ENCODE measurements at places on chromosomes 5 and 9.

DNA sequence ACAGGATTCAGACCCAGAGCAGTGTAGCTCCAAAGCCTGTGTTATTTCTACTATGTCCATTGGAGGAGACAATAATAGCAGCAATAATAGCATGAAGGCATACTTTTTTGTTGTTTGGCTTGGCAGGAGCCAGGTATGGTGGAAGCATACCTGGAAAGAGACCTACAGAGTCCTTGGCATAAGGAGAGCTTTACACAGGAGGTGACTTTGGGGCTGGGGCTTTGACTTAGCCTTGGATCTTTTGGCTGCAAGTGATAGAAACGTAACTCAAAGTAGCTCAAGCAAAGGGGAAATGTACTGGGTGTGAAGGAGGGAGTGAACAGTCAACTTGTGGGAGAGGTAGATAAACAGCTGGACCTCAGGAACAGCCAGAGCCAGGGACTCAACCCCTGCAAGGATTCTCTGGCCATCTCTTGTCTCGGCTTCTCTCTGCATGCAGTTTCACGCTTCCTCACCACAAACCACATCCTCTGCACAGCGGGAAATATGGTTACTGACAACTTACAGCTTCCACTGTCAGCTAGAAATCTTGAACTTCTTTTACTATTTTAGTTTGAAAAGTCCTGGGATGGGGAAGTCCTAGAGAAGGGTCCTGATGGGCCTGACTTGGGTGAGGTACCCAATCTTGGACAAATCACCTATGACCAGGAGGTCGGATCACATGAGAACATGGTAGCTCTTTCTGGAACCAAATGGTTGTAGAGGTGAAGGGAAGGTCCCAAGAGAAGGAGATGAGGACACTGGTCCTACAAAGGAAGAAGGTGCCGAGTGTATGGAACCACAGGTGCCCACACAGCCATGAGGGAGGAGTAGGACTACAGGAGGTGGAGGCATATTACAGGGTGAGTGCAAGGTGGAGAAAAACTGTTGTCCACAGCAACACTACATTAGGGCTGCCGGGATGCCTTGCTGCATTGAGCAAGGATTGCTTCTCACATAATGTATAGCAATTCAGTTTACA, 47.0 kb upstream of the TGFBR1 start:
- peak; percentile 70 for DNase-seq

DNA sequence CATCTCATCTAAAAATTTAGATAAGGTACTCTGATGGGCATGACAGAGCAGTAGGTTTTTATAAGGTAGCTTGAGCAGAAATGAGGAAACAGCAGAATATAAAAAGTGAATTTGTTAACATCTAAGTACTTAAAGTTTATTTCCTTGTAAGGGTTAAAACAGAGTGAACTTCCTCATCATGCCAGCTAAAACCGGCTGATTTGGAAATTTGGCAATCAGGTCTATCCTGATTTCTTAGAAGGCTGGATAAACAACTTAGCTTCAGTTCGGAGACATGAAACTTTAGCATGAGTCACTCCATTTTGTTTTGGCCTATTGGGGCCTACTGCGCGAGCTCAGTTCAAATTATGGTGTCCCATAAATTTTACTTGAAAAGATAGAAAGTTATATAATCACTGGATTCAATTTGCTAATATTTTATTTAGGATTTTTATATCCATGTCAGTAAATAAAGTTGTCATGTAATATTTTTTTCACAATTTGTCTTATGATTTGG, 241.6 kb upstream of the RORB start:
- DNase-seq: no peak

DNA sequence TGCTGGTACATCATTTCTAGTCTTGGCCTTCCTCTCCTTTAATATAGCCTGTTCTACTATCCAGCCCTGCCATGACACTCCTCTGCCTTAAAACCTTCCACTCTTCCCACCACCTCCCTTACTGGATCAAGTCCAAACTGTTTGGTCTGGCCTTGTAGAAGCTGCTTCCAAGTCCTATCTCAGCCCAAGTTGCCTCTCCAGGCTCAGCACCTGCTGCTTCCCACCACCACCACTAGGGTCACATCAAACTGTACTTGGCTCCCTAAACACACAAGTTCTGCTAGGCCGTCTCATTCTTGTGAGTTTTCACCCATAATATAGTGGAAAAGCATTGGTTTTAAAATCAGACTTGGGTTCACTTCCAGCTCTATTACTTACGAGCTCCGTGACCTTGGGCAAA, 1.4 kb downstream of the NDUFA8 start:
- peak; percentile 6 for DNase-seq

DNA sequence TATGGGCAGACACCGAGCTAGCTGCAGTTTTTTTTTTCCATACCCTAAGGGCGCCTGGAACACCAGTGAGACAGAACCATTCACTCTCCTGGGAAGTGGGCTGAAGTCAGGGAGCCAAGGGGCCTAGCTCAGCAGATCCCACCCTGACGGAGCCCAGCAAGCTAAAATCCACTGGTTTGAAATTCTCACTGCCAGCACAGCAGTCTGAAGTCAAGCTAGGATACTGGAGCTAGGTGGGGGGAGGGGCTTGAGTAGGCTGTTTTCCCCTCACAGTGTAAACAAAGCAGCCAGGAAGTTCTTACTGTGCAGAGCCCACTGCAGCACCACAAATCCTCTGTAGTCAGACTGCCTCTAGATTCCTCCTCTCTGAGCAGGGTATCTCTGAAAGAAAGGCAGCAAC, 151.7 kb upstream of the HCN1 start:
- DNase-seq: no peak

DNA sequence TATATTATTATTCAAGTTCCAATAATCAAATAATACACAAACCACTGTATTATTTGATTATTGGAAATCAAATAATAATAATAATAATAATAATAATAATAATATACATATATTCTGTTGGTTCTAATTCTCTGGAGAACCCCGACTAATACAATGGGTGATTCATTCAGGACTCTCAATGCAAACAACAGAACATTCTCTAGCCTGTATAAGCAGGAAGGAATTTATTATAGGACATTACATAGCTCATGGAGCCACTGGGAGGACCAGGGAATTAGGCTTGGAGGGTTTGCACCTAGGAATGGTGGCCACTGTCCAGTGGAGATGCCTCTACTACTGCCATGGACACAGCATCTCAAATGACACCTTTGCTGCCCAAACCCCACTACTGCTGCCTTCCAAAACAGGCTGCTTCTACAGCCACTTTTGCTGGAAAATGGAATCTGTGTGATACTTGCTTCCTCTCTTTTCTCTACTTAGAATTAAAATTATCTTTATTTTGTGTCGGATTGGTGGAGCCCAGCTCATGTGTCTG, 25.9 kb downstream of the PTGS1 start:
- no peak for DNase-seq

GRCh38 chr9:5025416-5025815, 40.3 kb downstream of the JAK2 start:
- no peak for DNase-seq

DNA sequence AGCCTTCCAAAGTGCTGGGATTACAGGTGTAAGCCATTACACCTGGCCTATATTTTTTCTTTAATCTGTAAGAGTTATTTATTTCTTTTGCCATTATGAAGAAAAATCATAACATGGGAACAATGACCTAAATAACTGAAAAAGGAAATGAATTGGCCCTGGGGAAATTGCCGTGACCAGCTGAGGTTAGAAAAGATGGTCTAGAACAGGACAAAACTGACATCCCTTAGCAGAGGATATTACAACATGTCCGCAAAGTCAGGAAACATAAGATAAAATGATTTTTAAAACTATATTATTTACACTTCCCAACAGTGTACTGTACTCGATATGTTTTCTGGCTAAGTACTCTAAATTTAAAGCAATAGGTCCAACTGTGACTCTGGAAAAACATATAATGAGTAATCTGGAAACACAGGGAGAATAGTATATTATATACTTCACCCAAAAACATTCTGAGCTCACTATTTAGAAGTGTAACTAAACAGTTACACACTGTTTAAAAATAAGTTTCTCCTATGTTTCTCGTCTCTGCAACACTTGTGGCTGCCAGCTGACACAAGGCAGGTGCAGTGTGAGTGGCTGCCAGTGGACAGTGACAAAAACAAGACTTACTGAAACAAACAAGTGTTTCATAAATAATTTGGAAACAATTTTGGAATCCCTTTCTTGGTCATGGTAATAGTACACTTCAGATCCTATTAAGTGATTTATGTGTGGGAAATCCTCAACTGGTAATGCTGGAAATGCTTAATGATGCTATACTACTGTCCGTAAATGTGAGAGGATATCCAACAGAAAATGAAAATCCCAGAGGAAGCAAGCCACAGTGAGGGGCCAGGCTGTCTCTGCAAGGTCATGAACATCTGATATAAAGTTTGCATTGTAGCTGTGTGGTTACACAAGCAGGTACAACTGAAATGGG, 69.1 kb downstream of the C9orf85 start:
- DNase-seq: no peak

DNA sequence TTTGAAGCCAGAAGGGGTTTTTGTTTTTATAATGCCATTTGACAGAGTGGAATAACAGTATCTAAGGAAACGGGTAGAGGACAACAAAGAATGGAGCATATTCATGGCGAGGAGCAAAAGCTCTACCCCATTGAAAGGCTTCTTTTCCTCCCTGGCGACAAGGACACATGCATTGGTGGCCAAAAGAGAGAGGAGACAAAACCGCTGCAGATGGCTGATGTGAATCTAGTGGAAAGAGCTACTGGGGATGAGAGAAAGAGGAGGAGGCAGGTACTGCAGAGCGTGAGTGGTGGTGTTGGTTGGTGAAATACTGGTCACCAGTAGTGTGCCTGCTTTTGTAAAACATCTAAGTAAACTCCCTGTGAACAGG, 491 bp downstream of the APC start:
- DNase-seq: no peak

DNA sequence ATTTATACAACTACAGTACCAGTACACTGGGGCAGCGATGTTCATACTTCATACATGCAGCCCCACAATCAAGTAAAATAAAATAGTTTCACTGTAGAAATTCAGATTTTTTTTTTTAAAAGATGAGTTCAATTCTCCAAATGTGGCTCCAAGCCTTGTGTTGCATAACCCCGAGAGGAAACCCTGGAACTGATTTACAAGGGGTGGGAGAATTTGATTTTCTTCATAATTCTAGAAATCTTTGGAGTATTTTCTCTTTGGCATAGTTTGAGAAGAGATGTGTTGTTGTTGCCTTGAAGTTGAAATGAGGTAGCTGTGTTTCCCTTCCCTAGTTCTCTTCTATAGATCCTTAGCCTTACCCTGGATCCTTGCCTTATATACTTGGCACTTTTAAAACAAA, 3.1 kb downstream of the RHOBTB3 start:
- no peak for DNase-seq

GRCh38 chr5:143896966-143897365, 85.0 kb downstream of the HMHB1 start:
- DNase-seq: no peak

DNA sequence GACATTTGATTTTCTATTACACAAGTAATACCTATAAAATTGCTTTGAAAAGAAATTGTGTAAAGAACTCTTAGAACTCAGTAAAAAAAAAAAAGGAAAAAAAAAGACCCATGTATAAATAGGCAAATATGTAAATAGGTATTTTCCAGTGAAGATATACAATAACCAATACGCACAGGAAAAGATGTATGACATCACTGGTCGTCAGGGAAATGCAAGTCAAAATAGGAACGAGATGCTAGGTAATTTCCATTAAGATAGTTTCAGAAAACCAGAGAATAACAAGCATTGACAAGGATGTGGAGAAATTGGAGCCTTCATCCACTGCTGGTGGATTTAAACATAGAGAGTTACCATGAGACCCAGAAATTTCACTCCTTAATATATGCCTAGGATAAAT, 708.8 kb downstream of the MTRR start:
- no peak for DNase-seq

GRCh38 chr5:1342268-1342667, 2.6 kb downstream of the CLPTM1L start:
- DNase-seq: no peak

DNA sequence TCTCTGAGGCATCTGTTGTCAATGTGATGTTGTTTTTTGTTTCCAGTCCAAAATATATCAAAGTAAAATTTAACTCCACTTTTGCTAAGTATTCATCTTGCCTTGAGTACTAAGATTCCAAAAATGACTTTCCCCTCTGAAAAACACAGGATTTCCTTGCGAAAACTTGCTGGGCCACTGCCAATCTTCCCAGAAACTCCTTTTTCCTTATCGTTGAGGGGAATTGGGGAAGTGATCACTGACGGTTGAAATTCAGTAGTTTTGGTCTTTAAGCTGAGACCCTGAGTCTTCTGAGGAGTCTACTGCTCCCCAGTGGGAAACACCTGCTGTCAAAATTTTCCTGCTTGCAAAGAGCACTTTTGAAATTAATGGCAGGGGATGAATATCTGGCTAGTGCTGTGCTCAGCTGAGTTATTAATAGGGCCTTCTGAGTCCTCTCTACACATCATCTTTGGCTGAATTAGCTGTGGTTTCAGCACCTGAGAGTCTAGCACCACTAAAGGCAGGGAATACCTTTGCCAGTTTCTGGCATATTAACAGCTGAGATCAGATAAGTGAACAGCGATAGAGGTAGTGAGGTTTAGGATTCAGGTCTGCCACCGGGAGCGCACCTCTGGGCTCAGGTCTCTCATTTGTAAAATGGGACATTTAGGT, 18.0 kb downstream of the TLR4 start:
- DNase-seq: no peak

DNA sequence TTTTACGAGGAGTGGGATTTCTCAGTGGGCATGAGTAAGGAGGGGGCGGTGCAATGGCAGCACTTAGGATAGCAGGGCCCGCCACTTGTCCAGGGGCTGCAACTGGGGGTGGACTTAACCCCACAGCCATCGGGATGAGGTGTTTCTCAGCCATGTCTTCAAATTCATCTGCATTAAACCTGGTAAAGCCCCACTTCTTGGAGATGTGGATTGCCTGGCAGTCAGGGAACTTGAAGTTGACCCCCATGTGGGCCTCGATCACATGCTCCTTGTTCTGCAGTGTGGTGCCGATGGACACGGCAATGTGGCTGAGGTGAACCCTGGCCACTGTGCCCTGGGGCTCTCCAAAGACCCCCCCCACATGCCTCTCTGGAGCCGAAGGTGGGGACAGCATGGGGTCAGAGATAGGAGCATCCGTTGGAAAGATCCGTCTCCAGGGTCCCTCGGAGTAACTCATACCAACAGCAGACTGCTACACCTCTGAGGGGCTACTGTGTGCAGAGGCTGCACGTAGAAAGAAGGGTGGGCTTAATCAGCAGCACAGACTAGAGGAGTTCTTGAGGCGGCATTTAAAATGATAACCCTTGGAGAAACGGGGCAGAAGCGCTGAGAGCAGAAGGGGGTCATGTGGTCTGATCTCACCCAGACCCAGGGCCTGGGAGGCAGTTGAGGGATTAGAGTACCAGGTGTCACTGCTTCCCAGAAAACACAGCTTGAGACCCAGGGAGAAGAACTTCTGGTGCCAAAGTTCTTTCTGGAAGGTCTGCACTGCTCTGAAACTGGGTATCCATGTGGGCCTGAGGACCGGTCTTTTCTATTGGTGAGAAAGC, 141.4 kb downstream of the MTX3 start:
- no peak for DNase-seq

All from T-helper 1 cell (primary cell).